ENCODE measurements at places on chromosomes 7 and 10.

DNA sequence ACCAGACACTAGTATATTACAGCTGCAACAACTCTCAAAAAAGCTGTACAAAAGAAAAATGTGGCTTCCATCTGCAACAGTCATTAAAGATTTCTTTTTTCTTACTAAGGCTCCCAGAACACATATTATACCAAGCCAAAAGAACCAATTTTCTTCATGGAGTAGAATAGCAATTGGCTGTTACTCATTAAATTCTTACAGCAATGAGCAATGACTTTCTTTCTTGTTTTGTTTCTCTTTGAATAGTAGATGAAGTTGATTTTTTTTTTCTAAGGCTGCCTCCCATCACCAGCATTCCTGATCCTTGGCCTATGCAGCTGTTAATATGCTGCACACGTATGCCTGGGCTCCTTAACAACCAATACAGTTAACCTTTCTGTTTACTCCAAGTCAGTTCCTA lies 36.6 kb upstream of the SPOCK2 start:
- no peak for DNase-seq

GRCh38 chr10:66187053-66187733 lies 738.6 kb upstream of the LRRTM3 start:
- no peak for DNase-seq

- DNase-seq: no peak
Observed at GRCh38 chr7:4269086-4269485, 413.0 kb upstream of the FOXK1 start.

- no peak for DNase-seq
Observed at GRCh38 chr10:124703778-124704427, 40.3 kb downstream of the FAM53B start.

DNA sequence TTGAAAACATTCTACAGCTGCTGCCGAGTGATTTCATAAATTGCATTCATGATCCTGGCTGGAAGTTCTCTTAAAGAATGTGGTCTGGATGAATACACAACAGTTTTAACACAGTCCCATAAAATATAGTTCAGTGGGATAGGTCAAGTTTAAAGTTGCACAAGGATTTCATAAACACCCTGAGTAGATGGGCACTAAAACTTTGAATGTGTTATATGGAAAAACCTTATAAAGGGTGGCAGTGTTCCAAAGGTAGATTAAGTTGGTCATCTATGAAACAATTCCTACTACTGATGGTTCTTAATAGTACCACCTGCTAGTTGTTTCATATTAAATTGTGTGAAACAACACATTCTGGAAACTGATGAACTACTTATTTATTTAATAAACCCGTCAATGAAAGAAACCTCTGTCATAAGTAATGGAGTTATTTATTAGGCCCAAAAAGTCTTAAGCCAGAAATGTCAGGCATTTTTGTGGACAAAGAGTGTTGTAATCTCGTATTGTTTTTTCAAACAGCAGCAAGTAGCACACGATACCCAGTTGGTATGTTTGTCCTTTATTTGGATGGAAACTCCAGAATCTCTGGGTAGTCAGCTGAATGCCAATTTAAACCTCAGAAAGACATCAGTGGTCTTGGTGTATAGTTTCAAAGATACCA lies 14.3 kb upstream of the RPA3 start:
- no peak for DNase-seq

GRCh38 chr7:74606909-74607510 lies 50.5 kb upstream of the GTF2I start:
- no peak for DNase-seq

DNA sequence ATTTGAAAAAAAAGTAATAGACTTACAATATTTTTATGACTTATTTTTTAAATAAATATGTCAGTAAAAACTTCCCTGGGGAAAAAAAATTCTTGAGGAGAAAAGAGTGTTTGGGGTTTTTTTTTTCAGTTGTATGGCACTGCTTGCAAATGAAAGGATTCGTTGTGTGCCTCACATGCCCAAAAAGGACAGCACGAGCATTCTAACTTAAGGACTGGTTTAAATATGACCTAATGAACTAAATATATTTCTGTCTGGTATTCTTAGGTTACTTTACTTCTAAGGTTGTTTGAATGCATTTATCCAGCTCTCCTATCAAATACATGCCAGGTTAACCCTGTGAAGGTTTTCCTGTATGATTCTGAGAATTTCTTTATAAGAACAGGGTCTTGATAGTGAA lies 988 bp upstream of the CD36 start:
- DNase-seq: no peak

DNA sequence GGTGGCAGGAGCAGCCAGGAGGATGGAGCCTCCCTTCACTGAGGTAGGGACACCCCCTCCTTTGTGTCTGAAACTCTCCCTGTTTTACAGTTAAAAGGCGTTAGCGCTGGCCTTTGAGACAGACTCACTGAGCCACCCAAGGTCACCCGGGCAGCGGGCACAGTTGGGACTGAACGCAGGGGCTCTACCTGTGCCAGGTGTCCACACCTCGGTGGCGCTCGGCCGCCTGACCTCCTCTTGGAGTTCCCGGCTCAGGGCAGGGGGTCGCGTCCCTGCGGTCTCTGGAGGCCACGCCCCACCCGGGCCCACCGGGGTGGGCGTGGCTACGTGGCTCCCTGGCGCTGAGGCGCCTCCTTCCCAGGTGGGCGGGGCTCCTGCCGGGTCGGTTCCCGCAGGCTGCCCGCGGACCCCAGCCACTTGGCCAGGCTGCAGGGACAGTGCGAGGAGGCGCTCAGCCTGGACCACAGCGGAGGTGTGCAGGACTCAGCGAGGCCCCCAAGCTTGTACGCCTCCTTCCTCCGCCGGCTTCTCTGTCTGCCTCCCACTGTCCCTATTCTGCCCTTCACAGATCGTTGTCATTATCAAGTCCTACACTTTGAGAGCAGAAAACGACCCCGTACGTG lies 39.9 kb upstream of the LEP start:
- no peak for DNase-seq

DNA sequence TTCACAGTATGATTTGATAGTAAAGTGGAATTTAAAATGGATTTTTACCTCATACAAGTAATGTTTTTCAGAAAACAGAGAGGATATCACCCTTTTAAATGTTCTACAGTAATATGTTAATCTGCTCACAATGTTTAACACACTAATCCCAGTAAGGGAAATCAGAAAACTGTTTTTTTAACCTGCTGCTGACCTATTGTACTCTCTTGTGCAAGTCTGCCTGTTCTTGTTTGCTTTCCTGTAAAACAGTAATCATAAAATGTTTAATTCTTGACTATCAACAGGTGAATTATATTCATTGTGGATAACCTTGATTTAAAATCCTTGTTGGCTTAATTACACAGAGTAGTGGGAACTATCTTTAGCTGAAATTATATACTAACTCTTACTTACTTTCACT lies 126.4 kb downstream of the GNAT3 start:
- no peak for DNase-seq

- no peak for DNase-seq
Observed at GRCh38 chr7:98618786-98619185, 1.7 kb downstream of the NPTX2 start.
